ENCODE measurements at places on chromosomes 2 and 18. TPM values are rescaled to one million over a fixed set of nuclear protein-coding genes. Genes with fewer than 3 reads are reported as not detected.

The FBXO41 gene
- total RNA-seq: 9.8 TPM

The GRHL1 gene
- total RNA-seq: 0.33 TPM

The TNS1 gene
- 0.78 TPM for total RNA-seq

The TAF4B gene
- 7.2 TPM for total RNA-seq

The WNT6 gene
- total RNA-seq: not detected

The RAB6C gene
- total RNA-seq: 0.11 TPM

The DLGAP1 gene
- total RNA-seq: 0.17 TPM

The CRYGD gene
- not detected for total RNA-seq

The GAREM2 gene
- 3.6 TPM for total RNA-seq

The IL37 gene
- not detected for total RNA-seq

The PLCL1 gene
- 17.6 TPM for total RNA-seq

The IL1RL1 gene
- 0.33 TPM for total RNA-seq

The PTPRN gene
- total RNA-seq: not detected

The SDC1 gene
- total RNA-seq: not detected

The KCNG2 gene
- total RNA-seq: not detected

Measured in CD4-positive, alpha-beta memory T cell (primary cell).